GM20000 (cell line): ENCODE measurements at places on chromosomes 12 and 14.

- DNase-seq: no peak
Observed at GRCh38 chr12:43114316-43114715, 437.7 kb downstream of the ADAMTS20 start.

GRCh38 chr14:92353447-92353846 lies 30.5 kb downstream of the SLC24A4 start:
- DNase-seq: no peak

- no peak for DNase-seq
Observed at GRCh38 chr12:13093848-13094220, 9.6 kb downstream of the GSG1 start.

DNA sequence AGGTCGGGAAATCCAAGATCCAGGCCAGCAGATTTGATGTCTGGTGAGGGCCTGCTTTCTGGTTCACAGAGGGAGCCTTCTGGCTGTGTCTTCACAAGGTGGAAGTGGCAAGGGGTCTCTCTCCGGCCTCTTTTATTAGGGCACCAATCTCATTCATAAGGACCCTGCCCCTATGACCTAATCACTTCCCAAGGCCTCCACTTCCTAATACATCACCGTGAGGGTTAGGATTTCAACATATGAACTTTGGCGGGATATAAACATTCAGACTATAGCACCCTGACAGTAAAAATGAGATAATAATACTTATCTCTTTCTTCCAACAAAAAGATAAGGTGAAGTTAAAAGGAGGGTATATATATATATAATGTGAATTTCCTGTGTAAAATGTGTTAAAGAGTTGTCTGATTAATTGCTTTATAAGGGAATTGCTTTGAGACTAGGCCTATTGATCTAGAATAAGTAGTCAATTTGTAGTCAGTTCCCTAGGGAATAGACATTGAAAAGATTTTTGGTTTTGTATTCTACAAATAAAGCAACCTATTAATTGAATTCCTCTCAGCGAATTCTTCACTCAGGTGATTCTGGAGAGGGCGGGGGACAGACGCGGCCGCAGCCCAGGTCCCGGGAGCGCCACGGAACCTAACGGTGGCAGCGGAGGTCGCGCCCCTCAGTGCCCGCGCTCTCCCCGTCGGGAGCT lies 516 bp upstream of the LGALS3 start:
- no peak for DNase-seq

DNA sequence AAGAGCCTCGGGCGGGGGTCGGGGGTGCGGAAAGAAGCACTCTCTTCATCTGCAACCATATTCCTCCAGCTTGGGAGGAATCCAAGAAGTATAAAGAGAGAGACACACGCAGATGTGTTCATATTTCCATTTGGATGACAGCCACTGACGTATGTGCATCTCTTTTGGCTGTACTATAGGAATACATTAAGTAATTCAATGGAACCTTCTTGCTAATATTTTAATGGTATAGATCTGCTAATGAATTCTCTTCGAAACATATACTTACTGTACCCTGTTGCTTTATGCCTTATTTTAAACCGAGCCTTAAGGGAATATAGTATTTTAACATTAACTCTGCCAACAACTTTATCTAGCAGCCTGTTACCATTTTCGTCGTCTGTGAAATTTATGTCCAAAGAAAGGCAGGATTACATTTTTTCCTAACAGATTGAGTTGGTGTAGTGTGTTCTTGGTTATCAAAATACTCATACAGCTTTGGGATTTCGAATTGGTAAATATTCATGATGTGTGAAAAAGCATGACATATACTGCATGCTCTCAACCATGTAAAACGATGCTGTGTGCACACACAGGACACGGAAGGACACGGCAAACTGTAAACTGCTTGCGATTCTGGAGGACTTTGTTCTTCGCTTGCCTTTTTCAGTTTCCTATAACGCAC lies 84.5 kb downstream of the CCDC88C start:
- no peak for DNase-seq

DNA sequence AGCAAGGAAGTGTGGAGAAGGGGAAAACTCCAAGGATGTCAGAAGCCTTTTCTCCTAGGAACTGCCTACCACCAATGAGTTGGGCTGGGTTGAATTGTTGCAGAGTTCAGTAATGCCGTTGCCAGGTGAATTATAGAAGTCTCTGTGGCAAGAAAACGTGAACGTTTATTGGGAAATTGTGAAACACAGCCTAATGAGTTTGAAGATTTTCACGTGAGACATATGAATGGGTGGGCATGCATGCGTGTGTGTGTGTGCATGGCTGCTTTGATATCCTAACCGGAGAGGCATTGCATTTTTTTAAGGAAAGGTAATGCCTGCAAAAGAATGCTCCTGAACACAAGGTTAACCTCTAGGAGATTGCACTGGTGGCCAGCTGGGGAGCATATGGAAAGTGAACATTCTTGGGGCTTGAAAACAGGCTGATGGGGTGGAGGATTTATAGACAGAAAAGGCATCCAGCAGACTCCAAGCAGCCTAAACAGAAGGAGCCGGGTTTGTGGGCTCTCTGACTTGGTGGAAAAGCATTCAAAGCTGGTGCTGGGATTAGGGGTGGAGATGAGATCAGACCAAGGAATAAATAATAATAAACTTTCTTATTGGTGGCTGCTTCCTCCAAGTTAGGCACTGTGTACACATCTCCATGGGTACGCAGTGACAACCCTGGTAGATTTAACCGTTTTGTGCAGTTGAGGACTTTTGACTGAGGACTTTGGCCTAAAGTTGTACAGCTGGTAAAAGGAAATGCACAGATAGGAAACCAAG lies 67.8 kb downstream of the NTF3 start:
- DNase-seq: no peak
